Endothelial cell (in vitro differentiated cells): ENCODE measurements at places on chromosomes 11 and 22.

DNA sequence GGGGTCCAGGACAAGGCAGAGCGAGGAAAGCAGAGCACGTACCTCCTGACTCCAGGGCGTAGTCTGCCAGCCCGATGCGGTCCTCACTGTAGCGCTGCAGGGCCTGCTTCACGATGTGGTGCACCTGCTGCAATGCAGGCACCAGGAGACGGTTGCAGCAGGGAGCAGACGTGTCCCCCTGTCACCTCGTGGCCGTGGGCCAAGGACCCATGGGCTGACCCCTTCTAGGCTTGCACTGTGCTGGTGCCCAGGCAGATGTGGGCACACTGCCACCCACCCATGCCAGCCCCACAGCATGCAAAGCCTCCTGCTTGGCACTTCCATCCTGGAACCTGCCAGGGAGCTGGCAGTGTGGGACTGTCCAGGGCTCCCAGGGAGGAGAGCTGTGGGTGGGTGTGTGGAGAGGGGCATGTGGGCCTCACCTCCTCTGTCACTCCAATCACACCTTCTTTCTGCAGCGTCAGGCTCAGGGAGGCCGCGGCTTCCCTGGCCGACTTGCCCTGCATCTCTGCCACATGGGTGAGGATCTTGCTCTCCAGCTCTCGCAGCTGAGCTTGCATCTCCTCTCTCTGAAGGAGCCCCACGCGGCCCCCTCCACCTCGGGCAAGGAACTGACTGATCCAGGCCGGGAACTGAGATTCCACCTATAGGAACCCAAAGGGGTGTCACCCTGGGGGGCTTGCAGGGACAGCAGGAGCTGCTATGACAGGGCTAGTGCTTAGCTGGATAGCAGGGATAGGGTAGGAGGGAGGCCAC is 16.3 kb downstream of the SUN2 start:
- DNase-seq: no peak

DNA sequence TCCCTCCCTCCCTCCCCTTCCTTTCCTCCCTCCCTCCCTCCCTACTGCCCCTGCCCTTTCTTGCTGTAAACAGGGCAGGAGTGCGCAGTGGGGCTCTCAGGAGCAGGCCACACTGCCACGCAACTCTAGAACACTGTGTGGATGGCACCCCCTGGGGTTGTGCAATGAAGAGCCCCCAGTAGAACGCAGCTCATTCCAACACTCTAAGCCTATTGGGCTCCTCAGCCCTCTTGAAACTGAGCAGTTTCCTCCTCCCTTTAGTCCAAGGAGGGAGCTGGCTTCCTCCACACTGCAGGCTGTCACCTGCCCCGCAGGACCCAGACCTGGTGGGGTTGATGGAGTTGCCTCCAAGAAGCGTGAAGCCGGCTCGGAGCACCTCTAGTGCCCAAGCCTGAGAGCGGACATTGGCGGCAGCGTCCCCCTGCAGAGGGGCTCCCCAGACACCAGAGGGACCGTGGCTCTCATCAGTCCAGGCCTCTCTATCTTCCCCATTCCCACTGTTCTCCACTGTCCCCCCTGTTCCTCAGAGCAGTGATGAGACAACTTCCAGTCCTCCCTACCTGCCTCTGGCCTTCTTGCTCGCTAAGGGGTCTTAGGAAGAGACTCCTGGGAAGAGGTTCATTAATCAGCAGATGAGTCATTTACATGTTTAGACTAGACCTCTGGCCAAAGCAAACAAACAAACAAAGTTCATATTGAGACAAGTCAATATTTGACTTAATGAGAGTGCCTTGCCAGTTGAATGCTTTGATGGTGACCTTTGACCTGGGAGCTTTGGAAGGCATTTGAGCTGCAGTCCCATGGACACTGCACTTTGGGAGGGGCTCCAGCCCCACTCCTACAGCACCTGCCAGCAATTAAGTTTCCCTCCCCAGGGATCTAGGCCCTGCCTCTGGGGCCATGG is 64.0 kb downstream of the RPUSD4 start:
- no peak for DNase-seq

DNA sequence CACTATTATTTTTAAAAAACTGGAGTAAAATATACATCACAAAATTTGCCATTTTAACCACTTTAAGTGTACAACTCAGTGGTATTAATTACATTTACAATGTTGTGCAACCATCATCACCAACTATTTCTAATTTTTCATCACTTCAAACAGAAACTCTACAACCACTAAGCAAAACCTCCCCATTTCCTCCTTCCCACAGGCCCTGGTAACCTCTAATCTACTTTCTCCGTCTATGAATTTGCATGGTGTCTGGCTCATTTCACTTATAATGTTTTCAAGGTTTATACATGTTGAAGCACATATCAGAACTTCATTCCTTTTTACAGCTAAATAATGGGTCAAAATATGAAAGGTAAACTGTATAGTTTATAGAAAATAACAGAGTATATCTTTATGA is 24.4 kb downstream of the DDI1 start:
- no peak for DNase-seq

DNA sequence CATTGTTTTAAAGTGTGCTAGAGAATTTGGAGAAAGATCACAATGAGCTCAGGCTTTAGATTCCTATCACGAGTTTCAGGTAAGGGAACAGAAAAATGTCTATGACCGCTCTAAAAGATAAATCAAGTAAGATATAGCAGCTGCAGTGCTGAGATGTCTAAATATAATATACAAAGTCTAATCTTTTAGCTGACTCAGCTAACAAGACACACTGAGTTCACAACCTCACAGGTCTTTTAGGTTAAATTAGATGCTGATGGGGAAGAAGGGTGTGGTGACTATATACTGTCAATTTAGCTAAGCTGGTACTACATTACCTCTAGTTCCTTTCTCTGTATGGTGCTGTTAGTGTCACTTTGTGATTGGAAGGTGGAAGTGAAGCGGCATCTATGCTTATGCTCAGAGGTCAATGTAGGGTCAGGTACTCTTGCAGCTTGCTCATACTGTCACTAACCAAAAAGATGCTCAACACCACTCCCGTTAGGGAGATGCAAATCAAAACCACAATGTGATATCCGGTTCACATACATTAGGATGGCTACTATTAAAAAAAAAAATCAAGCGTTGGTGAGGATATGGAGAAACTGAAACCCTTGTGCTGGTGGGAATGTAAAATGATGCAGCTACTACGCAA is 283.5 kb downstream of the SWAP70 start:
- no peak for DNase-seq

DNA sequence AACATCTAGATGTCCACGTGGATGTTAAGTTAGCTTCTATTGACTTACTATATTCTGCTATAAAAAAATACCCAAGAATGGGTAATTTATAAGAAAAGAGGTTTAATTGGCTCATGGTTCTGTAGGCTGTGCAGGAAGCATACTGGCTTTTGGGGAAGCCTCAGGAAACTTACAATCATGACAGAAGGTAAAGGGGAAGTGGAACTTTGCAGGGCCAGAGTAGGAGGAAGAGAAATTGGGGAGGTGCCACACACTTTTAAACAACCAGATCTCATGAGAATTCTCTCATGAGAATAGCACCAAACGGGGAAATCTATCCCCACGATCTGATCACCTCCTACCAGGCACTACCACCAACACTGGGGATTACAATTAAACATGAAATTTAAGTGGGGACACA is 689.3 kb downstream of the METTL15 start:
- no peak for DNase-seq

- no peak for DNase-seq
These were observed 192.0 kb downstream of the GRIK4 start for GRCh38 chr11:120703358-120704152.

- DNase-seq: no peak
These were observed 50.4 kb downstream of the PARVB start for GRCh38 chr22:44074337-44074984.

DNA sequence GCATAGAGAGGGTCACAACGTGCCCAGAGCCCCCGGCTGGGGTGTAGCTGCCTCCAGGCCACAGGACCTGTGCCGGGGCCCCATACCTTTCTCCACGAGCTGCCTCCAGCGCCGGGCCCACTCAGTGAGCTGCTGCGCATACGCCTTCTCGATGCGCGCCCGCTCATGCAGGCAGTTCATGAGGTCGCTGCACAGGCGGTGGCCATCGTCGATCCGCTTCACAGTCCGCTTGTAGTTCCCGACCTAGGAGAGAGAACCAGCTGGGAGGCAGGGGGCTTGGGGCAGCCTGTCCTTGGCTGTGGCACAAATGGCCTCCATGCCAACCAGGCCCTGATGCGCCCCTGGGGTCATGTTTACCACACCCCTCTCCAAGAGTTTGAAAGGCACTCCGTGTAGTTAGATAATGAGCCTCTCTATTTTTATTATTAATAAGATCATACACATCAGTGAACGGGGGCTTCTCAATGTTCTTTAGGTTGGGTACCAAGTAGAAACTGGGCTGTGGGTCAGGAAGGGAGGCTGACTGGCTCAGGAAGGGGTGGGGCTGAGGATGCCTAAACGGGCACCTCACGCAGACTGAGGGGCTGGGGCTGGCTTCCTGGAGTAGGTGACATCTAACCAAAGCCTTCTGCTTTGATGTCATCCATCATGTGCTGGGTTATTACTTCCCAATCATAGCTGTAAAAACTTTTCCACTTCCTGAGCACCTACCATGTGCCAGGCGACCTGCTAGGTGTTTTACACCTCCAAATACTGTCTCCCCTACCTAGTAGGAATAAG is 36.5 kb upstream of the ARFGAP3 start:
- no peak for DNase-seq

- no peak for DNase-seq
These were observed 63.9 kb downstream of the TP53I11 start for GRCh38 chr11:44886790-44887140.
